HS-5 (cell line): ENCODE measurements at places on chromosomes 2 and 18.

GRCh38 chr18:5166606-5167280 lies 30.3 kb downstream of the AKAIN1 start:
- no peak for DNase-seq

DNA sequence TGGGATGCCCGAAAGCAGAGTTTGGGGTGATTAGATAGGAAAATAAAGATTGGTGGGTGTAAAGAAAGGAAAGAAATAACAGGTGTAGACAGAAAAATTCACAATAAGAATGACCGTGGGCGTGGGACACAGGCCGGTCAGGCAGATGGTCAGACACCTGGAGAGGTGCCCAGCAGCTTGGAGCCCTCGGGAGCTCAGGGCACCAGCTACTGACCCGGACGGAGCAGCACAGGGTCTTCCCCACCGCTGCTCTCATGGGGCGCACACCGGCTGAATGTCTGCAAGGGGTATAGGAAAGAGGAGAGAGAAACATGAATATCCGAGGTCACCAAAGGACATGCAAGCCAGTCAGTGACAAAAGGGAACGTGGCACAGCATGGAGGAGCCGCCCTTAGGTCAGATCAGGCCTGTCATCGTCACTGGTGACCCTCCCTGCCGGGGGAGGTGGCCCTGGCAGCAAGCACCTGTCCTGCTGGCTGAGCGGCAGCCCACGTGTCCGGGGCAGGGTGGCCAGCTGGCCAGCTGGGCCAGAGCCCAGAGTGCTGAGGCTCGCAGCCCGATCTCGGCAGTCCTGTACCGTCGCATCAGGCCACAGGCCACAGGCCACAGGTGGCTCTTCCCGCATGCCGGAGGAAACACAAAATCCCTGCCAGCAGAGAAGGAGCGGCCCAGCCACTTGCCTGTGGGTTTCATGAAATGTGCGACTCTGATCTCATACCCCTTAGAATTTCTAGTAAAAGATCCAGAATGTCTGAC lies 112.0 kb upstream of the NDUFV2 start:
- DNase-seq, result no peak

DNA sequence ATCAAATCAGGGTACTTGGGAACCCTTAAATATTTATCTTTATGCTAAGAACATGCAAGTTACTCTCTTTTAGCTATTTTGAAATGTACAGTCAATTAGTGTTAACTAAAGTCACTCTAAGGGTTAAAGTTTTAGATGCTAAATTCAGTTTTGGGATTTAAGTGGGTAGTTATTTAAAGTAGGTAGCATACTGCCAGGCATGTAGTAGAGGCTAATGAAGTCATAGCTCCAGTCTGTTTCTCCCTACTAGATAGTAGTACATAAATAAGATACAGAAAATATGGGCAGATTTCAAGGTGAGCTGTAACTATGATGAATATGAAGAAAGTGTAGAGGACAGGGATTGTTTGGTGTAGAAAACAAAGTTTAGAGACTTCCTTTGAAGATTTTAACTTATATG lies 7.5 kb downstream of the RAB3GAP1 start:
- no peak for DNase-seq

DNA sequence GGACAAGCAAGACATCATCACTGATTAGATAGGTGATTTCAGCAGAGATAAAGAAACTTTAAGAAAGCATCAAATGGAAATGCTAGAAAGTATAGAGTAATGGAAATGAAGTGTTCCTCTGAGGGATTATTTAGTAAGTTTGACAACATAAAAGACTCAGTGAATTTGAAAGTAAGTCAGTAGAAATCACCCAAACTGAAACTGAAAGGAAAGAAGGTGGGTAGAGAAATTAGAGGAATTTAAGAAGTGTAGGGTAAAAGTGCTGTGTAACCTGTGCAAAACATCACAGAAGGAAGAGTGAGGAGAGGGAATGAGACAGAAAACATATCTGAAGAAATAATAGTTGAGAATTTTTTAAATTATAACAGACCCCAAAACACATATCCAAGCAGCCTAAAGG lies 343.1 kb downstream of the CBLN2 start:
- DNase-seq, result no peak
